AG04449 (cell line): ENCODE measurements at places on chromosomes 5 and 9.
A peak's percentile ranks its signal among the peaks of the same experiment; 100 is the strongest.

- no peak for DNase-seq
Measured at GRCh38 chr5:124280079-124280478, 466.4 kb downstream of the ZNF608 start.

GRCh38 chr9:31119890-31120454 is 1264.5 kb upstream of the ACO1 start:
- no peak for DNase-seq

- no peak for DNase-seq
Measured at GRCh38 chr5:95531491-95531890, 23.3 kb downstream of the SKIC3 start.

DNA sequence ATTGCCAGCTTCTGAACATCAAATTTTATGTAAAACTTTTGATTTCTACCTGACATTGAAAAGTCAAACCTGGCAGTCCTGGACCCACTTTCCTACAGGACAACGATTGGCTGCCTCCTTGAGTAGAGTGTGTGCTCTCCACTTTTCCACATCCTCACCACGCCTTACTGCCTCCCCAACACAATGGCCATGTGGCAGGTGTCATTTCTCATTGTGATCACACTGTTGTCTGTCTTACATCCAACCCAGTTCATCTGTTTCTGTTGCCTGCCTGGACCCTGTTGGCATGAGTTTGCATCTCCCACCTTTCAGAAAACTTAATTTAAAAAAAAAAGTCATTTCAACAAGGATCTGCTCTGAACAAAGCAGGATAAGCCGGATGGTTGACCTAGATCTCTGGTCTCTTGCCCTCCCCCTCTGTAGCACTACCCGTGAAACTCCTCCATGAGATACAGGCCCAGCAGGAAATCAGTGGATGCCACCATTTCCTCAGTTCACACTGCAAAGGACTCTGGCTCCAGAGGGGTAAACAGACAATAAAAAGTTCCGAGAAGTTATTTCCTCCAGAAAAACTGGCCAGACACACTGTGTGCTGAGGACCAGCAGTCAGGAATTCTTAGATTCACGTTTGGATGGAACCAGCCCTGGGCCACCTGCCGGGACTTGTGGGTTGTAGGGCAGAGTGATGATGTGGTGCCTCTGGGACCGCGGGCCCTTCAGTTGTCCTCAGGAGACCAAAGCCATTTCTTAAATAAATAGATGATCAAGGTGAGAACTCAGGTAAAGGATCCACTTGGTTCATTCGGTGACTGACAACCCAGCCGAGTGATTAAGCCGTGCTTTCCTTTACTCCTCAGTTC is 48.6 kb downstream of the AMBP start:
- DNase-seq: no peak

GRCh38 chr9:137666955-137667670 is 48.3 kb downstream of the EHMT1 start:
- no peak for DNase-seq

DNA sequence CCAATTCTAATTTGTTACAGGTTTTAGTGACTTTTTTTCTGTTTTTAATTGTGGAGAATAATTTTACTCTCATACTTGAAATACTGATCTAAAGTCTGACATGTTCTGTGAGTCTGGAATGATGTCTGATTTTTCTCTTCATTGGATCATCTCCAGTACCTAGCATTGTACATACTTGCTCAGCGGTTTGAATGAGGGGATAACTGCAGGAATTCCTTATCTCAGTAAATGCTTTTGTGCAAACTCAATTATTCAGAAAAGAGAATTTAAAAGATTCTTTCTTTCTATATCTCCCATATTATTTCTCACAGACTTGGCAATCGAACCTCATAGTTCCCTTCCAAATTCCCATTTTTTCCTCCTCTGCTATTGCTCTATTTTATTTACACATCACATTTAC is 397.9 kb upstream of the SGCD start:
- no peak for DNase-seq

- DNase-seq: no peak
Measured at GRCh38 chr5:176719113-176719739, 71.9 kb downstream of the TSPAN17 start.

DNA sequence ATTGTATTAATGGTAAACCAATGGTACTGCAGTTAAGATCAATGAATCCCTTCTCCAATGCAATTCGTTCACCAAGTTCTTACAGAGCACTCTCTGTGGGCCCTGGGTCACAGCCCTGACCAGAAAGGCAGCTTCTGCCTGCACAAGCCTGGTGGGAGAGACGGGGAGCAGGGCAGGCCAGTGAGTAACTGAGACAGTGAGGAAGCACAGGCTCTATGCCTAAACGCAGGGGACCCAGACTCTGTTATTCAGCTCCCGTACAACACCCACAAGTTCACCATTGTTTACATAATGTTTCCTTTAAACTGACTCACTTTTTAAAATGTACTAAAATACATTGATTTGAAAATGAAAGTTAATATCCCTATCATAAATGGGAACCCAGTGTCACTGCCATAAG is 40.5 kb upstream of the CTSL start:
- DNase-seq: no peak

GRCh38 chr9:101791938-101792337 is 53.5 kb upstream of the GRIN3A start:
- DNase-seq: no peak

DNA sequence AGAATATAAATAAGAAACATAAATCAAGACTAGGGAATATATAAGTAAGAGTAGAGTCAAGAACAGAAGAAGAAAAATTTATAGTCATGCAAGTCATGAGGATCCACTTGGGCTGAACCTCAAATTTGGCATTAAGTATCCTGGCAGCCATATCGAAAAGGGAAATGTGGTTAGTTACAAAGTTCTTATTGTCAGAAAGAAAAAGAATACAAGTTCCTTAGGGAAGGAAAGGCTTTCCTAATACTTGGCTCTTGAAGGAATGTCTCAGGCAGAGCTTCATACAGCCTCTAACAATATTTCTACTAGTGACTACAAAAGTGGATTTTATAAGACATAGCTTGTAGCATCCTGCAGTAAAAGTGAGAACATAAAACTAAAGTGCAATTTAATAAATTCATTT is 45.4 kb downstream of the TMEM252 start:
- no peak for DNase-seq

GRCh38 chr5:181219262-181220177 is 3.6 kb upstream of the TRIM41 start:
- no peak for DNase-seq

- no peak for DNase-seq
Measured at GRCh38 chr5:128441165-128441564, 96.9 kb downstream of the FBN2 start.

DNA sequence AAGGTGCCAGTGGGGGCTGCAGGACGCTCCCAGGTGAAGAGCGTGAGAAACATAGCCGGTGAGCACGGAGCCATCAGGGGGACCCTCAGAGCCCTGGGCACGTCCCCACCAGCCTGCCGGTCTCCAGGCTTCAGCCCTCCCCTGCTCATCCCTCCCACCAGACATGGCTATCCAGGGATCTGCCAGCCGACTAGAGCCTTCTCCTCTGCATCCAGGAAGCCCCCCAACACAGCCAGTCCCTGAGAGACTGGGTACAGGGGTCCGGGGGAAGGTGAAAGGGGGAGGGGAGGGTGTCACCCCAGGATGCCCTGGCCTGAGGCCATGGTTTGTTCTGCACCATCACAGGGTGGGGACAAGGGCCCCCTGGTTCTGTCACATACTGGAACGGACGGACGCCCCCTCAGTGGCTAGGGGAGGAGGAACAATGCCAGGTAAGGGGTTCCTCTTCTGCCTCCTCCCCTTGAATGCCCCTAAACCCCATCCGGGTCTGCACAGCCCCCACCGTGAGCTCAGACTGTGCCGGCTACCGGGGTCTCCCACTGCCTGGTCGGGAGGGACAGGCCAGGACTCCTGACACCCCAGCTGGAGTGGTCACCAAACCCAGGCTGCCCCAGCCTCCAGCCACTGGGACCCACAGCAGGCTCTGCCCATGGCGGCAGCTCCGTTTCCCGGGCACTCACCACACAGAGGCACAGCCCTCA is 34.3 kb downstream of the NACC2 start:
- no peak for DNase-seq

DNA sequence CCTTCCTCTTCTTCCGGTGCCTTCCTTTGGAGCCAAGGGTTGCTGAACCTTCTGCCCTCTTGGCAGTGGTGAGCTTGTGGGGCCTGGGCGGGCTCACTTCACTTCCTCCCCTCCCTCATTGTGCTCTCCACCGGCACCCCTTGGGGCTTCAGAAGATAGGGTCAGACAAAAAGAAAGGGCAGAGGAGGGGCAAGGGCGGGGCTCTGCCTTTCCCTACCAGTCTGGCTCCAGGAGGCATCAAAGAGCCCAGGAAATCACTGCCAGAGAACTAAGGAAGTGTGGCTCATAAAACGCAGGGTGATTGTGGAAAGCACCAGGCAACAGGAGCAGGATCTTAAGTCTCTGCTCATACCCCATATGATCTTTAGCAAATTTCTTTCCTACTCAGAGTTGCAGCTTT is 34.8 kb downstream of the ACOT12 start:
- DNase-seq: no peak

GRCh38 chr5:150246835-150247234 is 42.7 kb downstream of the CAMK2A start:
- no peak for DNase-seq

DNA sequence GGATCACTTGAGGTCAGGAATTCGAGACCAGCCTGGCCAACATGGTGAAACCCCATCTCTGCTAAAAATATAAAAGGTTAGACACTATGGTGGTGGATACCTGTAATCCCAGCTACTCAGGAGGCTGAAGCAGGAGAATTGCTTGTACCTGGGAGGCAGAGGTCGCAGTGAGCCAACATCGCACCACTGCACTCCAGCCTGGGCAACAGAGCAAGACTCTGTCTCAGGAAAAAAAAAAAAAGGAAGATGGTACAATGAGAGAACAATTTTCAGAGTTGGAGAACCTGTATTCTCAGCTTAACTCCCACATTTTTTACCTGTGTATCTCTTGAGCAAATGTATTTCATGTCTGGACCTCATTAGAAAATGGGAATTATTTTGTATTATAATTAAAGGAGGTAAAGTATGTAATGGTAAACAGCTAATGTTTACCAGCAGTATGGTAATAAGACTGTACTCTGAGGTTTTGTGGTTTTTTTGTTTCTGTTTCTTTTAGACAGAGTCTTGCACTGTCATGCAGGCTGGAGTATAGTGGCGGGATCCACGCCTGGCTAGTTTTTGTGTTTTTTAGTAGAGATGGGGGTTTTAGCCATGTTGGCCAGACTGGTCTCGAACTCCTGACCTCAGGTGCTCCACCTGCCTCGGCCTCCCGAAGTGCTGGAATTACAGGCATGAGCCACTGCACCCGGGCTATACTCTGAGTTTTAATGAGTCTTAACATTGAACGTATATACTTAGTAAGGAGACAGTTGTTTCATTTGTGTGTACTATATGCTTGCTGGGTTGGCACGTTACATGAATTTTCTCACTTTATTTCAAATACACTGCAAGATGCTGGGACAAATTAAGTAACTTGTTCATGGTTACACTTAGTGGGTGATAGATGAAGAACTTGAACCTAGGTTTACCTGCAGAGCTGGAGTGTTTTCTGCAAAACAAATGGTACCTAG is 16.2 kb downstream of the UHRF2 start:
- DNase-seq: no peak

DNA sequence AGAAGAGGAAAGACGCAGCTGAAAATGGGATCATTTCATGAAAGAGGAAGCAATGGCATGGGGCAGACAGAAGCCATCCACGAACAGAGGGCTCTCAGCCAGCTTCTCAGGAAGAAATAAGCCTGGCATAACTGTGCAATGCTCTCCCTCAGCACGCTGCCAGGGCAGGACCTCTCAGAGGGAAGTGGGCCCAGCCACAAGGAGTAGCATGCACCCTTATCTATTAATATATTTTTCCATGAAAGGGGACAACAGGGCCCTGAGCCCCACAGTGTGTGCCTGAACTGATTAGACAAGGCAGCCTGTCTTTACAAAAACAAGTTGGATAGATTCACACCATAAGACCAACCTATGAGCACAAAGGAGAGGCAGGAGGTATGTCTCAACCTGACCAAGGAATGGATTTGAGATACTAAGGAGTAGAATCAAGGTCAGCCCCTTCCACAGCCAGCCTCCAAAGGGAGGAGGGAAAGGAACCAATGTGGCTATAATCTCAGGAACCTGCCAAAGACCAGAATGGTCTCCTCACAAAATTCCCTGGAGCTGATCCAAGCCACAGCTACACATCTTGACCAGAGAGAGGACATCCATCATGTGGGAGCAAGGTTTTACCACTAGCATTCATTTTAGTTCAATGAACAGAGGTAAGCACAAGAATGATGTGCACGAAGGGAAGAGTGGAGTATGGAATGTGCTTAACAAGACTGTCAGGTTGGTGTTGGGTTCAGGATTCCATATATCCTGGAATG is 154.8 kb downstream of the SIL1 start:
- DNase-seq: no peak

DNA sequence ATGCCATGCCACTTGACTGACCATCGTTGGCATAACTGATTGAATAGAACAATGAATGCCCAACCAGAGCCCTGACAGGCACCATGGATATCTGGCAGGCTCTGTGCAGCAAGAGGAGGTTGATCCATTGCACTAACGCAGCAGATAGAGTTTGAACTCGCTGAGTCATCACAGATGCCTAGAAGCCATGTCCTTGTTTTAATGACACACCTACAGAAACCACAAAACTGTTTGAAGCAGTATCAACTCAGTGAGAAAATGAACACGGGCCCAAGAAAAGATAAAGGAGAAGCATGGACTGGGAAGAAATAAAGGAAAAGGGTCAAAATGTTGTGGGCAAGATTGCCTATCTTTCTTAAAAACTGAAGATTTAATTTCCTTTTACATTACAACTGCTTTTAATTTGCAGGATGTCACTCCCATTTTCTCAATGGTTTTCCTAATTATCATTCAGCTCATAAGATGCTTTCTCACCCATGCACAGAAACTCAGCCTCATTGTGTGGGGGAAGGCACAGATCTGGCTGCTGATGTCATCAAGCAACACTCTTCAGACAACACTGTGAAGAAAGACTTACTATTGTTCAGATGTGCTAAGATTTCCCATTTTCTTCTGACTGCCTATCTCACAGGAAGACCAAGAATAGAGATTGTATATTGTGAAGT is 129.0 kb downstream of the PIK3R1 start:
- no peak for DNase-seq

- DNase-seq: peak; percentile 72
Measured at GRCh38 chr9:115006660-115007059, 76.3 kb upstream of the TNFSF8 start.

GRCh38 chr9:703392-703791 is 138.1 kb upstream of the DMRT1 start:
- DNase-seq: no peak

- no peak for DNase-seq
Measured at GRCh38 chr9:78261403-78262001, 25.6 kb downstream of the CEP78 start.

GRCh38 chr5:18048449-18048848 is 414.2 kb downstream of the TAF11L14 start:
- no peak for DNase-seq

GRCh38 chr5:27266184-27266583 is 227.8 kb upstream of the CDH9 start:
- no peak for DNase-seq
